ENCODE measurements at places on chromosomes 2 and 18. TPM values are rescaled to one million over a fixed set of nuclear protein-coding genes. Genes with fewer than 3 reads are reported as not detected.

Gene EDAR
- total RNA-seq = 1.0 TPM

Gene TSPYL6
- total RNA-seq = not detected

Gene FBXO36
- total RNA-seq = 4.2 TPM

Gene KCMF1
- 97.6 TPM for total RNA-seq

Gene POTEI
- not detected for total RNA-seq

Gene ARHGAP28
- 4.6 TPM for total RNA-seq

Gene PROC
- 2.9 TPM for total RNA-seq

Gene FSHR
- total RNA-seq = not detected

Data from kidney epithelial cell (primary cell).